ENCODE measurements at places on chromosomes 4 and X.

DNA sequence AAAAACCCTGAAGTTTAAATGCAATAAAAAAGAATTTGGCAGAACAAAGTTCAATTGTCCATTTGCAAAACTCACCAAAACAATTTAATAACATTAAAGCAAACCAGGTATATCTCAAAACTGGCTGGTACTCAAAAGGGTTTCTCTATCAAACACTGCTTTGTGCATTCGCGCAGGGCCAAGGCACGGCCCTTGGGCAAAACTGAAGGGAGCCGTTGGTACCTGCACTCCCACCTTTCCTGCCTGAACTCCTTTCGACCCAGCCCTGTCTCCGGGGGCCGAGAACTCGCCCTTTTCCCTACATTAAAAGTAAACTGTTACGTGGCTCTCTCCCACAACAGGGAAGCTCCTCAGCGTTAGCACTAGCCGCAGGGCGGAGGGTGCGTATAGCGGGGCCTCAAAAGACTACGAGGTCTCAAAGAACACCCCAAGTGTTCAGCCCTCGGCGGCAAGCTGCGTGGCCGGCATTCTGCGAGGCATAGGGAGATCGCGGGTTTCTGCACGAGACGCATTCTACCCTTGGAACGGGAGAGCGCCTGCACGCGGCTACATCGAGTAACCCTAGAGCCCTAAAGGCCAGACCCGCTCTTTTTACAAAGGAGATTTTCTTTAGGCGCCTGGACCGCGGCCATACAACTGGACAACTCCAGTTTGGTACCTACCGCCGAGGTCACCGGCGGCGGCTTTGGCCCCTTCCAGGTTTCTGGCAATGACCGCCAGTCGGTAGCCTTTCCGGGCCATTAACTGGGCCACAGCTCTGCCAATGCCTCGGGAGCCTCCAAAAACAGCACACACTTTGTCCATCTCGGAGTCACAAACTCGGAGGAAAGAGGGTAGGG lies 550 bp downstream of the CBR4 start:
- DNase-seq, result peak; percentile 58

DNA sequence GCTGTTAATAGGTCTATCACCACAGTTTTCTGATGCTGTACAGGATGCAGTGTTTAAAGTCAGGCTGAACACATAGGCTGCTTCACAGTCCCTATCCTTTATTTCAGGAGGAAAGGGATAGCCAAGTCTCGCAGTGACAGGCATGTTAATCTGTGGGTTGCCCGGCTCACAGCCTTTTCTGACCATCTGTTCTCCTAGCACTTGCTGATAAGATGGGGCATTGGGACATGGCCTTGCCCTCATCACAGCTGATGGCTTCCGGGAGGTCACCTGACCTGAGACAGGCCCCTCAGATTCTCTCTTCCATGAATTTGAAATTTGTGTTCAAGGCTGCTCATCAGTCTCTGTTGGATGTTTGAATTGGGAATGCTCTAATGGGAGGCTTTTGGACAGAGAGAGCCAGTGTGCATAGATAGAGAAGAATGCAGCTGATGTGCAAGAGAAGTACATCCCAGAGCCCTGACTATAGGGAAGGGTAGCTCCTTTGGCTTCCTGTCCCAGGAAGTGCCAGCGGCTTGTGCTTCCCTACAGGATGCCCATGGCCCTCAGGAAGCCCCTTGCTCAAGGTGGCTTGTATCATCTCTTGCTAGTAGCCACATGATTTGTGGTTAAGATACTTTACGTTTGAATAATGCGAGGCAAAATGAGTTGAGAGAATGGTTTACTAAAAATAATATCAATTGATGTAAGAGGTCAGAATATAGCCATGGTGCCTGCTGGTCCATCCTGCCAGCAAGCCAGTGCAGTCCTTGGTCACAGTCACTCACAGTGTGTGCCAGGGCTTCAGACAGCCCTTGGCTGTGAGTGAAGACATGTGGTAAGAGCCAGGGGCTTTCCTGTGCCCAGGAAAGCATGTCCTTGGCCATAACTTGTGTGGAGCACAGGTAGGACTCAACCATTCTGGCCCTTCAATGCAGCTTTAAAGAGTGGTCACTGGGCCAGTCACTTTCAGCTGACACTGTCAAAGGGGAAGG lies 88.6 kb downstream of the TSPAN7 start:
- no peak for DNase-seq

- no peak for DNase-seq
Observed at GRCh38 chrX:71420686-71421085, 54.5 kb downstream of the TAF1 start.

DNA sequence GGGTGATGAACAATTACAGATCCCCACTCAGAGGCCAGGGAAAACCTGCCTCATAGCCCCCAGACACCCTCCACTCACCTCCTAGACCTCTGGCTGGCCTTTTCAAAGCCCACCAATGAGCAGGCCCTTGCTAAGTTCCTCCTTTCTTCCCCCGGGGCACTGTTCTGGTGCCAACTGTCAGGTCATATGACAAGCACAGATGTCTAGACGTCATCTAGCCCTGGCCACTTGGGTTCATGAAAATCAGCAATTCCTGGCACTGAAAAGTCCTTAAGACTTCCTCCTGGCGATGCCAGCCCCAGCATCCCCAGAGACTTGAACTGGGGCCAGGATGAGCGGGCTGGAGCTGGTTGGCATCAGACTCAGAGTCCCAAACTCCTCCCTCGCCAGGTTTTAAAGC lies 115.6 kb upstream of the NALF2 start:
- DNase-seq, result no peak

DNA sequence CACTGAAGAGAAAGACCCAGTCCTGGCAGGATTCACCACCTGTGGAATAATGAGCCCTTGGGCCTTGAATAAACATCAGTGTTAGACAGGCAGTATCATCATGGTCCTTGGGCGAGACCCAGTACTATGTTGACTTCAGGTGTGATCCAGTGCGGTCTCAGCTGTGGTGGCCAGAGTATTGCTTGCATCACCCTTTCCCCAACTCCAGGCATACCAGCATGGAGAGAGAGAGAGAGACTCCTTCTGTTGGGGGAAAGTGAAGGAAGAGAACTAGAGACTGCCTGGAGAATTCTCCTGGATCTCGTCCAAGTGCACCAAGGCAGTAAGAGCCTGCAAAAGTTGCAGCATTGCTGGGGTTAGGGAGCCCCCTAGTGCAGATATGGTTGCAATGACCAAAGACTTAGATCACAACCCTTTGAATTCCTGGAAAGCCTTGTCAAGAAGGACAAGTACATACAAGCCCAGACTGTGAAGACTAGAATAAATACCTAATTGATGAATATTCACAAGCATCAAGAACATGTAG lies 61.1 kb upstream of the VAMP7 start:
- DNase-seq, result peak; percentile 55

- no peak for DNase-seq
Observed at GRCh38 chr4:159706704-159707103, 603.8 kb downstream of the RAPGEF2 start.

GRCh38 chr4:12884846-12885796 lies 599.0 kb downstream of the RAB28 start:
- DNase-seq, result no peak

- DNase-seq, result no peak
Observed at GRCh38 chr4:6404611-6405396, 67.6 kb downstream of the PPP2R2C start.

DNA sequence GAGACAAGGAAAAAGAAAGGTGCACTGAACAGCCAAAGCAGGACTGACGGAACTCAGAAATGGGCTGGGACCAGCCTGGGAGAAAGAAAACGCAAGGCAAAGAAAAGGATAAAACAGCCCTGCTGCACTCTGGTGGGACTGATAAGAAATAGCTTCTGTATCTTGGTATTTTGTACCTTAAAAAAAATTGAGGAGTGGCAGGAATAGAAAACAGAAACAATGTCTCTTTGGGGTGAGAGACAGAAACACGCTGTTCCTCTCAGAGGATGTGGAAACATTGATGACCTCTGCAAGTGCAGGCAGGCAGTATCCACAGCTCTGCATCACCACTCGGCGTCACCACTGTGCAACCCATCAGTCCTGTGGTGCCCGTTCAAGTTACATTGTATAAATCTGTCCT lies 152.5 kb upstream of the SPRY1 start:
- no peak for DNase-seq

DNA sequence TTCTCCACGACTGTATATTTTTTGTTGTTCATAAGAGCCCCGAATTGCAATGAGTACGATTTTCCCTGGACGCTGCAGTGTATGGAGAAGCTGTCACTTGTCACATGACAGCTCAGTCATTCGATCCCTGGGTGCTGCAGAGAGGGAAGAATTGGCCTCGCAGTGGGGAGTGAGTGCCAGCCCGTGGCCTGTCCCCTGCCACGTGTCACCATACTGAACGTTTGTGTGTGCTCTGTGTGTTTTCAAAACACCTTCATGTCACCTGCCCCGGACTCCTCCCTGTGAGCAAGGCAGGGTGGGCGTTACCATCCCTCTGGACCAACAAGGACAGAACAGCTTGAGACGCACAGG lies 77.9 kb downstream of the TBL1X start:
- no peak for DNase-seq

- DNase-seq, result peak; percentile 76
Observed at GRCh38 chr4:77095101-77095821, 19.5 kb upstream of the CCNI start.

GRCh38 chr4:102778720-102779119 lies 18.0 kb upstream of the MANBA start:
- DNase-seq, result no peak

DNA sequence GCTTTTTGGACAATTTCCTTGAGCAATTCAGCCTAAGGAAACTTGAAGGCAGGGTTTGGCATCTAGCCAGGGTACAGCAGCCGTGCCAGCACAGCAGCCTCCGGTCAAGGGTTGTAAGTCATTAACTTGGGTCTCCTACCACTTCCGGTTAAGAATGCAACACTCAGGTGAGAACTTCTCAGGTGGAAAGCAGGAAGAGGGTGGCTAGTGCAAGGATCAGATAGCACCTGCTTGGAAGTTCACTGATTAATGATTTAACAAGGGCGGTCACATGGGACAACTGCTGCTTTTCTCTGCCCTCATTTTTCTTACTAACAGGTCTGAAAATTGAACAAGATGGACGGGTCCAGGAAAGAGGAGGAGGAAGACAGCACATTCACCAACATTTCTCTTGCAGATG lies 30.1 kb upstream of the SCOC start:
- DNase-seq, result no peak

- no peak for DNase-seq
Observed at GRCh38 chr4:7906171-7906701, 33.4 kb downstream of the AFAP1 start.

GRCh38 chr4:41420541-41420940 lies 117.4 kb upstream of the LIMCH1 start:
- no peak for DNase-seq

GRCh38 chr4:8910822-8911315 lies 39.2 kb upstream of the HMX1 start:
- no peak for DNase-seq

DNA sequence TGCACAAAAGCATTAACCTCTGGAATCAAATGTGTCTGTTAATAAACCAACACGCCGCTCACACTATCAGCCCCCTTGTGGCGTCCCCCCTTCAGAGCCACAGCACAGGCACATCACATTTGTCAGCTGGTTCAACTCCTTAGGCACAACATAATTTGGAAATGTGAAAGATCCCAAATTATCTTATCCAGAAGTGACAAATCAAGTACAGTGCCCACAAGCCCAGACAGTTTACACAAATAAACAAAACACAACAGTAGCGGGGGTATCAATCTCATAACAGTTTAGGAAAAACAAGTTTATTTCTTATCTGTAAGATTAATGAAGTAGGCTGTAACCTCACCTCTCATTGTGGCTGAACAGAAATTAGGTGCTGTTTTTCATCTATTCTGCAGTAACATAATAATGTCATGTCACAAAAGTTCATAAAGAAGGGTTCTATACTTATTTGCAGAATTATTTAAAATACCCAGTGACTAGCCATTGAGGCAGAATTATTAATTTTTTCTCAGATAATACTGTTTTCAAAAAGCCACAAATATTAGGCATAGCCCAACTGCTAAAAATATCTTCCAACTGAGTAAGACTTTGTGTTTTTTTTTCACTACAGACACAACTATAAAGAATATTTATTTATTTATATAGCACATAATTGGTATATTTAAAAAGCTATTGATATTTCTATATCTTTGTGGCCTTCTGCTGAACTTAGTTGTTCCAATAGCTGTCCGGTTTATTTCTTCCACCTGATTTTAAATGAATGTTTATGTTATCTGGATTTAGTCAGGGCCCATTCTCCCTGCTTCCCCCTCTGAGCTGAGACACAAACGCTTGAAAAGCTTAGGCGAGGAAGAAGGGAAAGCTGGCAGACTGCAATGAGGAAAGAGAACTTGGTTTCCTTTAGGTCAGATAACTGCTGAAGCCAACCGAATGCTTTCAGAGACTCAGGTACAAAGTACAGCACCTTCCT lies 214.7 kb downstream of the QDPR start:
- DNase-seq, result no peak

GRCh38 chrX:40996886-40997530 lies 88.2 kb upstream of the USP9X start:
- no peak for DNase-seq

GRCh38 chr4:17284323-17285175 lies 227.3 kb downstream of the QDPR start:
- no peak for DNase-seq

DNA sequence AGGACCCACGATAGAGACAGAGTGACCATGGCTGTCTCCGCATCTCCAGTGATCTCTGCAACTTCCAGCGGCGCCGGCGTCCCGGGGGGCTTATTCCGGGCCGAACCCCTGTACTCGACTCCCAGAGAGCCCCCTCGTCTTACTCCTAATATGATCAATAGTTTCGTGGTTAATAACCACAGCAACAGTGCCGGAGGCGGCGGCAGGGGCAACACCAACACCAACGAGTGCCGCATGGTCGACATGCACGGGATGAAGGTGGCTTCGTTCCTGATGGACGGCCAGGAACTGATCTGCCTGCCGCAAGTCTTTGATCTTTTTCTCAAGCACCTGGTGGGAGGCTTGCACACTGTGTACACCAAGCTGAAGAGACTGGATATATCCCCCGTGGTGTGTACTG lies 343 bp downstream of the DACH2 start:
- no peak for DNase-seq

DNA sequence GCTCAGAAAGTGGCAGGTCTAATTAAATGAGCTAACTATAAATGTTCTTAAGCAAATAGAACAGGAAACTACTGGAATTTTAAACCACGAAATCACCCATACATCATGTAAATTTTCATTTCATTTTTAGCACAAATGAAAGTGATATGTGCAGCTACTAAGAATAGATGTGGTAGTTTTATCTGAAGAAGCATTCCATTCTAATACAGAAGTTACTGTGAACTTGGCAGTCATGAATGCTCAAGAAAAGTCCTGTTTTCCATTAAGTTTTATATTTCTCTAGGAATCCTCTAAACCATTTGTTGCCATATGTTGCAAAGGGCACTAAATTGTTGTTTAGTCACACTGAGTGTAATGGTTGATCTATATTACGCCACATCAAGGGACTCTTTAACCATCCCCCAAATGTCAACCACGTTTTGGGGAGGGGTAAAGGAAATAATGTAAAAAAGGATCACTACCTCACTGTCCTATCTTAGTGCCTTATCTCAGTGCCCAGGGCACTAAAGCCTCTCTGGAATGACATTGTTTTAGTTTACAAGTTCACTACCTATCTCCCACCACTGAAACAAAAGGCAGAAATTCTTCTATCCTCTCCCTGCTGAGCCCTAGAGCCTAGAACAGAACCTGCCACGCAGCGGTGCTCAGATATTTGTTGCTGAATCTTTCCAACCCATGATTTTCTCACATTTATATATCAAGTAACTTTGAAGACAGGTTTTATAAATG lies 118.0 kb downstream of the SHISA3 start:
- DNase-seq, result no peak
